ENCODE measurements at places on chromosomes 2 and 18.

DNA sequence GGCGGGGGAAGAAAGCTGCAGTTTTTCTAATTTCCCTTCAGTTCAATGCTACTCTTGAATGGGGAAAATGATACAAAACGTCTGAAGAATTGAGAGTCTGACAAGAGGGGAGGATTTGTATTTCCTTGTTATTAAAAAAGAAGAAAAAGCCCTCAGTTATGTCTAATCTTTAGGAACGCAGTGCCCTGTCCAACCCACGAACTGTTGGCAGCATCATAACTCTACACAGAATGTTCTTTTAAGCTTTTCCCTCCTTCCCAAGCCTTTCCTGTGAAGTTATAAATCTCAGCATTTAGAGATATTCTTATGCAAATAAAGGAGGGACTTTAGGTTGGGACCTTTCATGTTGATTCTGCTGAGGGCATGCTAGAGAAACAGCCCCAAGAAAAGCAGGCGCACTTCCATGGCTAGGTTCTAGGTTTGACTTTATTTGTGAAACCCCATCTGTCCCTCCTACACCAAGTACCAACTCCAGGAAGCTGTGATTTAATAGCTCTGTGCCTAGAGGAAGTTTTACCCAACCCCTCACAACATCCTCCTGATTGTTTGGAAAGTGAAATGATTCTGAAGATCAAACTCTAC, 288.6 kb downstream of the SETBP1 start:
- H3K4me3 ChIP-seq = no peak overlapping the region
- H3K27ac ChIP-seq = no peak overlapping the region
- H3K36me3 ChIP-seq = no peaks in the 10 kb centered on the region
- no peak for DNase-seq
- H3K27me3 ChIP-seq = no peaks in the 10 kb centered on the region
- no peaks in the 10 kb centered on the region for H3K4me1 ChIP-seq

DNA sequence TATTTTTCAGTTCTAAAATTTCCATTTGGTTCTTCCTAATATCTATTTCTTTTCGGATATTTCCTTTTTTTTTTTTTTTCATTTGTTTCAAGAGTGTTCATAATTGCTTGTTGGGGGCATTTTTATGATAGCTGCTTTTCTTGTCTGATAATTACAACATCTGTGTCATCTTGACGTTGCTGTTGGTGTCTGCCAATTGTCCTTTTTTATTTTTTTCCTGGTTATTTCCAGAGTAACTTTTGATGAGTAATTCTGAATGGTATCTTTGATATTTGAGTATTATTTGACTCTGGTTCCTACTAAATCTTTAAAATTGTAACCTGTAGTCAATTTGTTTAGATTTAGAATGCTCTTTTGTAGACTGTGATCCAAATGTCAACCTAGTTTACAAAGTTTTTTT, 51.3 kb upstream of the CHRNA1 start:
- H3K36me3 ChIP-seq = no peaks in the 10 kb centered on the region
- H3K27ac ChIP-seq = no peak overlapping the region
- no peak for DNase-seq
- no peaks in the 10 kb centered on the region for H3K4me1 ChIP-seq
- H3K27me3 ChIP-seq = peaks cover 2% of the 10 kb centered on the region
- H3K4me3 ChIP-seq = no peak overlapping the region

DNA sequence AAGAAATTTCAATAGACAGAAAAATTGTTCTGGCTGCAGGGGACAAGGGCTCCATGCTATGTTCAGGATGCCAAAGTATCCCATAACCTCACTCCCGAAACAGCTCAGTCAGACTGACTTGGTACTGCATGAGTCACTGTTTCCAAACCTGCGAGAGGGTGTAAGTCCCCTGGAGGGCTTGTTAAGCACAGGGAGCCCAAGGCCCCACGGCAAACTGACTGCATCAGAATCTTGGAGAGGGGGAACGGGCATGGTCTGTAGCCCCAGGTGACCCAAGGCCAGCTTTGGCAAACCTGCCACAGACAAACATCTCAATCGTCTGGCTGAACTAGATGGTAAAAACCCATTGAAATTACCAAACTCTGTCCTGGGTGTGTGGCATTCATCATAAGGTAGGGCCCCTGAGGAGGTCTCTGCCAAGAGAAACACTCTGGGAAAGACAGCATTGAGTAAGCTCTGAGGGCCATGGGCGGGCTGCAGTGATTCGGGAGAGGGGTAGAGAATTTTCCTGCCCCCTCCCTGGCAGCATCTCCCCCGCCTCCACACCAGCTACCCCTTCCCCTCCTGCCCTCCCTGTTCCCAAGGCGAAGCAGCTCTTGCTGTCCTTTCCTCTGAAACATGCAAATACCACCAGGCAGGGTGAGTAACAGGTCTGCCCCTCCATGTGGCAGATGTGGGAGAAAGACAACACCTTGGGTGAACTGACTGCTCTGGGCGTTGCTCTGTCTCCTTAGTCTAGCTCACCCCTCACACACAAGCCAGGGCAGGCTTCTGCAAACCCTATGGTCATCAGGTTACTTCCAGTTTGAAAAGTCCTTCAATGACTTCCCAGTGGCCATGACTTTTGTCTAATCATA, 274.7 kb upstream of the SIX2 start:
- DNase-seq = no peak
- H3K4me1 ChIP-seq = no peaks in the 10 kb centered on the region
- no peak overlapping the region for H3K4me3 ChIP-seq
- no peaks in the 10 kb centered on the region for H3K36me3 ChIP-seq

DNA sequence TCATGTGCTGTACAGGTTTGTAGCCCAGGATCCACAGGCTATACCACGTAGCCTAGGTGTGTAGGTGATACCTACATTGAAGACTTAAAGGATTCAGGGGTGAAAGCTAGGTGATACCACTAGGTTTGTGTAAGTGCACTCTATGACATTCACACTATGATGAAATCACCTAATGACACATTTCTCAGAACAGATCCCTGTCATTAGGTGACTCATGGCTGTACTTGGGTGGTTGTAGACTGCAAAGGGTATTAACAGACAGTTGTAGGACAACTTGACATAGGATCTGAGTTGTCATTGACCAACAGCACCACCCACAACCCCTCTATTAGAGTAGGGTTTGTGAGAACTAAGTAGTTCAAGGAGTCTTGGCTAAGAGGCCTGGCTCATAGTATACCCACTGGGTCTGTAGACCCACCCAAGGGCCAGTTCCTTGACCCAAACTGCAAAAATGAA, 27.7 kb upstream of the SMCHD1 start:
- peaks cover 6% of the 10 kb centered on the region for H3K36me3 ChIP-seq
- no peak overlapping the region for H3K27ac ChIP-seq

GRCh38 chr18:3083766-3084165, 70.8 kb upstream of the LPIN2 start:
- H3K36me3 ChIP-seq = no peaks in the 10 kb centered on the region
- no peak for DNase-seq
- H3K4me1 ChIP-seq = peaks cover 11% of the 10 kb centered on the region
- H3K4me3 ChIP-seq = no peak overlapping the region

GRCh38 chr18:50194631-50195532, at the start of gene MYO5B:
MYO5B (minus strand) TSS chr18:50195147; CDS start chr18:50194793, 354 bp downstream.
- H3K36me3 ChIP-seq = no peaks in the 10 kb centered on the region
- H3K27ac ChIP-seq = no peak within 1 kb of the TSS
- H3K27me3 ChIP-seq = peaks cover 63% of the 10 kb centered on the region
- H3K4me1 ChIP-seq = peaks cover 6% of the 10 kb centered on the region
- peak; percentile 48 for DNase-seq

GRCh38 chr2:126894082-126894481, 4.6 kb upstream of the TEX51 start:
- no peak overlapping the region for H3K4me3 ChIP-seq
- no peak overlapping the region for H3K27ac ChIP-seq
- no peaks in the 10 kb centered on the region for H3K36me3 ChIP-seq
- DNase-seq = no peak
- no peaks in the 10 kb centered on the region for H3K27me3 ChIP-seq
- no peaks in the 10 kb centered on the region for H3K4me1 ChIP-seq

GRCh38 chr2:207487650-207488311, 42.0 kb upstream of the CREB1 start:
- no peaks in the 10 kb centered on the region for H3K4me1 ChIP-seq
- H3K36me3 ChIP-seq = no peaks in the 10 kb centered on the region
- no peak for DNase-seq
- H3K27ac ChIP-seq = no peak overlapping the region
- H3K4me3 ChIP-seq = no peak overlapping the region

DNA sequence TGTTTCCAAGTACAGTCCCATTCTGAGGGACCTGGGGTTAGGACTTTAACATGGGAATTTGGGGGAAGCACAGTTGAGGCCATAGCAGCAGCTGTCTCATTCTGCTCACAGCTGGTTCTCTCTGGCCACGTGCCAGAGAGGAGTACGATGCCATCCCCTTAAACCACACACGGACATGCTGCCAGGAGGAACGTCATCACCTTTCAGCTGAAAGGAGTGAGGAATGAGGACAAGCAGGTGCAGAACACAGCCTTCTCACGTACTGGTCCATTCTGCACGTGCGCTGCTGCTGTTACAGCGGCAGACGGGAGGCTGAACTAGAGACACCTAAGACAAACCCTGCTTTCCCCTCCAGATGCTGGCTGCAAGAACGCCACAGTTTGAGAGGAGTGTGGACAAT, 33.5 kb downstream of the ODC1 start:
- no peaks in the 10 kb centered on the region for H3K27me3 ChIP-seq
- peaks cover 11% of the 10 kb centered on the region for H3K4me1 ChIP-seq
- no peak overlapping the region for H3K4me3 ChIP-seq
- no peak for DNase-seq

- H3K27ac ChIP-seq = no peak overlapping the region
- no peak for DNase-seq
- no peak overlapping the region for H3K4me3 ChIP-seq
- H3K36me3 ChIP-seq = no peaks in the 10 kb centered on the region
Observed at GRCh38 chr18:74268175-74268574, 23.6 kb downstream of the CYB5A start.

DNA sequence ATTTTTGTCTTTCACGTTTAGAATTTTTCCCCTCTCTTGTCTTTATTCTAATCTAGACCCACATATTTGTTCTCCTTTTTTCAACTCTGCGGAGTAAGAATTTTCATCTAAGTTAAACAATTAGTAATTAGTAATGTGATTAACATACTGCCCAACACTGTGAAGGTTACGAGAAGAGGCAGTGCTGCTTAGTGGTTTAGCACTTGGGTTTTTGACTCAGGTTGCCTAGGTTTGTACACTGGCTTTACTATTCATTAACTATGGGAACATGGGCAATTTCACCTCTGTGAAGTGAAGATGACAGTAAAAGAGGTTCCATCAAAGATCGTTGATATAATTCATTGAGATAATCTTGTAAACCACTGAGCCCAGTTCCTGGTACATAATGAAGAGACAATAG, 82.2 kb upstream of the PNPT1 start:
- H3K4me3 ChIP-seq = no peak overlapping the region
- H3K27me3 ChIP-seq = peaks cover 4% of the 10 kb centered on the region
- H3K4me1 ChIP-seq = no peaks in the 10 kb centered on the region
- DNase-seq = no peak
- H3K27ac ChIP-seq = no peak overlapping the region

GRCh38 chr2:110097506-110098220, 18.0 kb downstream of the MALL start:
- no peak overlapping the region for H3K4me3 ChIP-seq
- DNase-seq = no peak
- H3K27ac ChIP-seq = no peak overlapping the region
- H3K27me3 ChIP-seq = peaks cover 5% of the 10 kb centered on the region
- no peaks in the 10 kb centered on the region for H3K36me3 ChIP-seq

DNA sequence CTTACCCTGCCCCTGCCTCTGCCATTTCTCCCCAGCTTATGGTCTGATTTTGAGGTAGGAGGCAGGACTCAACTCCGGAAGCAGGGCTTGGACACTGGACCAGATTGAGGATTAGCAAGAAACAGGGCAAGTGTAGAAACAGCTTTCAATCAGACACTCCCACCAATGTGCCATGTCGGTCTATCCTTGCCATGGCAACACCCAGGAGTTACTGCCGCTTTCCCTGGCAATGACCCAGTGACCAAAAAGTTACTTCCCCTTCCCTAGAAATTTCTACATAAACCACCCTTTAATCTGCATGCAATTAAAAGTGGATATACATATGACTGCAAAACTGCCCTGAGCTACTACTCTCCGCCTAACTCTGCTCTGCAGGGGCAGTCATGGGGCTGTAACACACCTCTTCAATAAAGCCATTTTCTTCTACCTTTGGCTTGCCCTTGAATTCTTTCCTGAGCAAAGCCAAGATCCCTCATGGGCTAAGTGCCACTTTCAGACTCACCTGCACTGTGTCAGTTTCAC, 156.7 kb downstream of the LPIN1 start:
- H3K27me3 ChIP-seq = no peaks in the 10 kb centered on the region
- H3K27ac ChIP-seq = no peak overlapping the region
- H3K4me1 ChIP-seq = no peaks in the 10 kb centered on the region
- H3K36me3 ChIP-seq = no peaks in the 10 kb centered on the region

GRCh38 chr2:140808820-140809219, 1322.0 kb downstream of the LRP1B start:
- H3K27ac ChIP-seq = no peak overlapping the region
- H3K4me3 ChIP-seq = no peak overlapping the region
- H3K4me1 ChIP-seq = no peaks in the 10 kb centered on the region
- H3K27me3 ChIP-seq = no peaks in the 10 kb centered on the region

- peak overlapping the region; percentile 84 for H3K4me3 ChIP-seq
- H3K4me1 ChIP-seq = peaks cover 23% of the 10 kb centered on the region
- peaks cover 63% of the 10 kb centered on the region for H3K27me3 ChIP-seq
- no peak for DNase-seq
- no peaks in the 10 kb centered on the region for H3K36me3 ChIP-seq
Observed at GRCh38 chr2:118223511-118223991, 135.3 kb downstream of the INSIG2 start.

DNA sequence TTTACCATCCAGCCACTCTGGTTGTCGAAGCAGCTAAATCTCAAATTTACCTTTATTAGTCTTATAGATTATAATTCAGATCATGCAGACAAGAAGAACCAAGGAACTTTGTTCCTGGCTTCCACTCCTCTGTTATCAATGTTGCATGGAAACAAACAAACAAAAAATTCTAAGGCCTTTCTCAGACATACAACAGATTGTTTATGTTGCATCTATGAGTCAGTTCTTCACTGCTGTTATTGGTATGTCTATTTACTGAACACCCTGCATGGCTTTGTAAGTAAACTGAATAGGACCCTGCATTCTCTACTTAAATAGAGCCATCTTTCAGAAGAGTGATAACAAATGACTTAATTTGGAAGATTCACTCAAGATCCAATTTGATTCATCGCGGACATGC, 1.6 kb upstream of the ANKRD44 start:
- H3K4me1 ChIP-seq = peaks cover 40% of the 10 kb centered on the region
- no peaks in the 10 kb centered on the region for H3K27me3 ChIP-seq
- H3K36me3 ChIP-seq = peaks cover 21% of the 10 kb centered on the region
- H3K4me3 ChIP-seq = no peak overlapping the region

GRCh38 chr2:220215785-220216184, 588.4 kb downstream of the SLC4A3 start:
- H3K27me3 ChIP-seq = no peaks in the 10 kb centered on the region
- no peaks in the 10 kb centered on the region for H3K36me3 ChIP-seq
- H3K4me1 ChIP-seq = no peaks in the 10 kb centered on the region
- no peak overlapping the region for H3K4me3 ChIP-seq
- DNase-seq = no peak

GRCh38 chr18:61535401-61535800, 202.2 kb downstream of the CDH20 start:
- H3K4me3 ChIP-seq = no peak overlapping the region
- no peak for DNase-seq
- no peaks in the 10 kb centered on the region for H3K4me1 ChIP-seq
